COLO829 (cell line): ENCODE measurements at places on chromosomes 1 and 21.

- no peak for DNase-seq
Observed at GRCh38 chr1:229334716-229335115, 8.1 kb downstream of the CCSAP start.

DNA sequence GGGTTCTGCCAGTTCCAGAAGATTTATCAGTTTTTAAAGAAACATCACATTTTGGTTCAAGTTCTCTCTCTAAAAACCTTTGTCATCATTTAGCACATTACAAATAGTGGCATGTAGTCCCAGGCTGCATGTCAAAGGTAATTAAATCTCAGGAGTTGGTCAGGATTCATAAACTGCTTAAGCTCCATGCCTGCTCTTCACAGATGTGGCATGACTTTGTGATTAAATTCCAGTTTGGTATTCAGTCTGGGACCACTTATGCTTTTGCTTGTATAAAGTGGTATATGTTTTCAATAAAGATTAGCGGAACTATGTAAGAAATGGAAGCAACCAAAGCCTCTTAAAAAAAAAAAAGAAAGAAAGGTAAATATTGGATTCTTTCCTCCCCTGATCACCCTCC is 408.0 kb downstream of the DISC1 start:
- no peak for DNase-seq

DNA sequence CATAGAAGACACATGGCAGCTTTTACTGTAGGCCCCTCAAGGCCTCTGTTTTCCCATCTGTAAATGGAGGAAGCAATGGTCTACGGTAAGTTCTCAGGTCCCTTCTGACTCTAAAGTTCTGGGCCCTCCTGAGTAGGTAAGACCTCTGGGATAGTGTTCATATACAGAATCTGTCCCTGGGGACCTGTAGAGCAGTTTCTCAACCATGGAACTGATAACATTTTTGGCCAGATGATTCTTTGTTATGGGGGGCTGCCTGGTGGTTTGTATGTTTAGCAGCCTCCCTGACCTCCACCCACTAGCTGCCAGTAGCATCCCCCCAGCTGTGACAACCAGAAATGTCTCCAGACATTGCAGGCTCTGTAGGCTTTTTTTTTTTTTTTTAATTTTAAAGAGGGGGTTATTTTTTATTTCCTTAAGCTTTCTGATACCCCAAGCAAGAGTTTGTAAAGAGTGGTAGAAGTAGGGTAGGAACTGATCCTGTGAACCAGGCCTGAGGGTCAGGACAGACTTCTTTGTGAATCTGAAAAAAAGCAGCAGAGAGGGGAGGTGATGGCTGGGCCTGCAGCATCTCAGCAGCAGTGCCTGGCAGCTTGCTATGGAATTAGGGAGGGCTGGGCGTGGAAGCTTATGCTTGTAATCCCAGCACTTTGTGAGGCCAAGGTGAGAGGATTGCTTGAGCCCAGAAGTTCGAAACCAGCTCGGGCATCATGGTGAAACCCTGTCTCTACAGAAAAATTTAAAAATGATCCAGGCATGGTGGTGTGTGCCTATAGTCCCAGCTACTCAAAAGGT is 20.2 kb upstream of the TCEA3 start:
- no peak for DNase-seq

- no peak for DNase-seq
Observed at GRCh38 chr1:62109124-62109523, 85.5 kb upstream of the L1TD1 start.

- DNase-seq, result no peak
Observed at GRCh38 chr21:45599146-45599581, 44.4 kb upstream of the PCBP3 start.

GRCh38 chr21:43991447-43991991 is 20.6 kb upstream of the TRAPPC10 start:
- no peak for DNase-seq

GRCh38 chr1:170503665-170504064 is 28.3 kb upstream of the GORAB start:
- DNase-seq, result no peak

DNA sequence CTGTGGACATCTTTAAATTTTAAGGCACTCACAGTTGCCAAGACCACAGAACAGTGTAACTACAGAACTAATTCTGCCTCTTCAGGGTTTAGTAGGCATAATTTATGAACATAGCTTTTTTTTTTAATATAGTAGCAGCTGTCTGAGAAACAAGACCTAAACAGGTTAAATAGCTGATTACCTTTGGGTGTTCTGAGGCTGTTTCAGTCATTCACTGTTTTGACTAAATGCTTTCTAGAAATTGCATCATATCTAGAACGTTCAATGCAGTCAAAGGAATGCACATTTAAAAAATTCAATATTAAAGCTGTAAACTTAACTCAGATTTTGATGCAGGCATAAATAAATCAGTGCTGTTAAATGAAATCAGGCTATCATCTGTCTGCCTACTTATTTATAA is 101.6 kb downstream of the BRINP3 start:
- no peak for DNase-seq

DNA sequence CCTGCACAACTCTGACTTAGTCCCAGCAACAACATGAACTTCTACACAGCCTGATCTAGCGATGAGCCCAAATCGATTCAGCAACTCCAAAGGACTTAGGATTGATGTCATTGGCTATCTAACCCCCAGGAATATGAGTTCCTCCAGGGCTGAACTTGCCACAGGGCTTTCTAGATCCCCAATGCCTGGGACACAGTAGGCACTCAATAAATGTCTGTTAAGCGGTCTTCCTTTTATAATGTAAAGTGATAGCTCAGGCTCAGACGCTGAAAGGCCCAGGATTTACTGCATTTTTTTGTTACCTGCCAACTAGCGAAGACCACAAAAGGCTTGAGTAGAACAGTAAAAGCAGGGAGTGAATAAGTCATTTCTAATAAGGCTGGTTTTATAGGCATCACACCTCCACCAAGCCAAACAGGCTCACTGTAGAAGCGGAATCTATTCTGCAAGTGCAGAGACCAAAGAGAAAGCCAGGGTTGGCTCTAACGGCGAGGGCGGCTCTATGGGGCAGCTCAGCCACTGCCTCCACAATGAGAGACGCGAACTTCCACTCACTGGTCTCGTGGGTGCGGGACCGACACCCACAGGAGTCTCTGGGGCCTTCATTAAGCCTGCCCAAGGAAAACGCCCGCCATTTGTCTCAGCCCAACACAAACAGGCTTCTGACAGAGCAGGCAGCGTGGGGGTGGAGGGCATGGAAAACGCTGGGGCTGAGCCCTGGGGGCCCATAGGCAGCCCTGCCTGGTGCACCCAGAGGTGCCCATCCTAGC is 52.0 kb downstream of the HLCS start:
- DNase-seq, result no peak

GRCh38 chr21:37547615-37548200 is 181.1 kb downstream of the DYRK1A start:
- DNase-seq, result no peak

DNA sequence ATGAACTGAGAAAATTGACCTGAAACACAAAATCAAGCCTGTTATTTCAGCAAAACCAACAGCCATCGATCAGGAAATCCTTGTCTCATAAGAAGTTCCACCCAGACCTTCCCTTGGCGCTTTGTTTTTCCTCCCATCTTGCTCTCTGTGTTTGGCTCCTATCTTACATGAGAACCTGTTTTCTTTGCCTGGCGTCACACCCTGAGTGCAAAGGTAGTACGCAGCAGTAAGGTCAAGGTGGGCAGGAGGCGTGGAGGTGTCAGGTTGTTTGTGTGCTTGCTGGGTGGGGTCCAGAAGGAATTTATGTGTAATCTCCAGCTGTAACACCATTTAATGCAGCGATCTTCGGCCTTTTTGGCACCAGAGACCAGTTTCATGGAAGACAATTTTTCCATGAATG is 50.5 kb downstream of the C1orf21 start:
- DNase-seq, result no peak
